Esophagus squamous epithelium (tissue), 5 donors: ENCODE measurements at places on chromosomes 2 and 18.

- DNase-seq: no peak
Measured at GRCh38 chr18:52875725-52876124, 535.7 kb downstream of the DCC start.

- no peak for DNase-seq
Measured at GRCh38 chr2:43288417-43289305, 62.3 kb upstream of the ZFP36L2 start.

- no peak for DNase-seq
Measured at GRCh38 chr2:233867993-233868532, at the start of gene MSL3B. Gene MSL3B (minus strand): TSS chr2:233868386.

GRCh38 chr2:213252206-213252605 lies 32.1 kb upstream of the SPAG16 start:
- DNase-seq: no peak

GRCh38 chr2:199434555-199434954 lies 23.2 kb downstream of the SATB2 start:
- no peak for DNase-seq

- DNase-seq: no peak
Measured at GRCh38 chr2:198604599-198604998, 800.2 kb downstream of the PLCL1 start.

- no peak for DNase-seq
Measured at GRCh38 chr18:35467624-35468016, 30.1 kb downstream of the INO80C start.

DNA sequence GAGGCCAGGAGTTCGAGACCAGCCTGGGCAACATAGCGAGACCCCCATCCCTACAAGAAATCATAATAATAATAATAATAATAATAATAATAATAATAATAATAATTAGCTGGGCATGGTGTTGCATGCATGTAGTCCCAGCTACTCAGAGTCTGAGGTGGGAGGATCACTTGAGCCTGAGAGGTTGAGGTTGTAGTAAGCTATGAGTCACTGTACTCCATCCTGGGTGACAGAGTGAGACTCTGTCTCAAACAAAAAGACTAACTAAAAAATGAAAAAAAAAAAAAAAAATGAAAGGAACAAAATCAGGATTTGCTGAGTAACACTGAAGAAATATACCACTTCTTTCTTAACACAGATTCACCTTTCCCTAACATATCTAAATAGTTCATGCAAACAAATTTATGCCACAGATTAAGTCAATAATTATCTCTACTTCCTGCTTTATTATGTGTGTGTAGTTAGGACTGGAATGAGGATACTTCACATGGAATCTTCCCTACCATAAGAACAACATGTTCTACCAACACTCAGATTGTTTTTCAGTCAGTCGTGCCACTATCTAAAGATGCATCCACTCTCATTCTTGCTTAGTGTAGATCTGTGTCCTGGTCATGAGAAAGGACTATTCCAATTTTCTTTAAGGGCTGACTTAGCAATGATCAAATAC lies 928.7 kb downstream of the SLC4A3 start:
- no peak for DNase-seq

- no peak for DNase-seq
Measured at GRCh38 chr2:121279476-121280220, 5.4 kb downstream of the TFCP2L1 start.

GRCh38 chr2:11807156-11808015 lies 61.0 kb downstream of the LPIN1 start:
- no peak for DNase-seq

DNA sequence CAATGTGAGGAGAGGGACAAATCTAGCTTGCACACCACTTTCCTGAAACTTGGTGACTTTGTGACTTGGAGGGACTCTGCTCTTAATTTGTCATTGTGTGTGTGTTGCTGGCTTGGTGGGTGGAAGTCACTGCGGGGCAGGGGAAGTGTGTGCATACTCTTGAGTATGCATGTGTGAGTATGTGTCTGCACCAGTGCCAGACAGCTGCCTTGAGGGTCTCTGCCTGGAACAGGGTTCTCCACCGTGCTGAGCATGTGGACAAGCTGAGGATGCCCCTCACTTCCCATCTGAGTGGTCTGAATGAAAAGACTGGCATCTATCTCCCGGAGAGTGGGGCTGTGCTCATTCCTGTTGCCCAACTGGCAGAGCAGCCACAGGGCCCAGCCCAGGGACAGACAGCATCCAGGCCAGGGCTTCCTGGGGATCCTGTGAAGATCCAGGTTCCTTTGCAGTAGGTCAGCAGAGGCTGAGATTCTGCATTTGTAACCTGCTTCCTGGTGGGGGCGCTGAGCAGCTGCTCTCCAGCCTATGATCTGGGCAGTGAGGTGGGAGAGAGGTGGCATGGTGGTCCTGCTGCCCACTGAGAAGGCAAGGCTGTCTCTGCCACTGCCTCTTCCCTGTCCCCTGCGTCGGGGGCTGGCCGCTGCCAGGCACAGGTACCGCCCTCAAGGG lies 138.9 kb upstream of the HAAO start:
- no peak for DNase-seq

DNA sequence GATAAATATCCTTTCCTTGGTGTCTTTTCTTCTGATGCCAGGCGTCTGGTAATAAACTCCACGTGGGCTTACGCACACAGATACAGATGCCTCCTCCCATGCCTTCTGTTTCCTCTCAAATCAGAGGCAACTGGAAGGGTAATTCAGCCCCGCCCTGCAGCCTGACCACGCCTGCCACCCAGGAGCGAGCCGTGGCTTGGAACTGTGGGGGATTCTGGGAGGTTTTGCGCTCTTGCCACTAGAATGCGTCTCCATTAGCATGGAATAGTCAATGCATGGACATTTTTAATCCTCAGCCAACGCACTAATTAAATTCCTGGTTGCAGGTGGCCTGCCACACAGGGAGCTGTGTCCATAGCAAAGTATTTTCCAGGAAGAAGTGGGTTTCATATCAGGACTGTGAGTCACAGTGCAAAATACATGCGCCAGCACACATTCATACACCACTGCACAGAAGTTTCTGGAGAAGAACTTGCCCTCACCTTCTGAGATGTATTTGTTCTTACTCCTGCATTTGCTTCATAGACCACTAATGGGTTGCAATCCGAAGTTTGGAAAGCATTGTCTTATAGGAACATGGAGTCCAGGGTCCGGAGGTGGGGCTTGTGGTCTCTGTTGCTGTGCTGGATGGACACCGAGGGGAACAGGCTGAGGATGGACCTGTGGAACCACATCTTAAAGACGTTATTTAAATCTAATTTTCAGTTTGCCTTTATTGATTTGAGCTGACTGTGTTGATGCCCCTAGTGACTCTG lies 151.4 kb downstream of the LDLRAD4 start:
- no peak for DNase-seq

DNA sequence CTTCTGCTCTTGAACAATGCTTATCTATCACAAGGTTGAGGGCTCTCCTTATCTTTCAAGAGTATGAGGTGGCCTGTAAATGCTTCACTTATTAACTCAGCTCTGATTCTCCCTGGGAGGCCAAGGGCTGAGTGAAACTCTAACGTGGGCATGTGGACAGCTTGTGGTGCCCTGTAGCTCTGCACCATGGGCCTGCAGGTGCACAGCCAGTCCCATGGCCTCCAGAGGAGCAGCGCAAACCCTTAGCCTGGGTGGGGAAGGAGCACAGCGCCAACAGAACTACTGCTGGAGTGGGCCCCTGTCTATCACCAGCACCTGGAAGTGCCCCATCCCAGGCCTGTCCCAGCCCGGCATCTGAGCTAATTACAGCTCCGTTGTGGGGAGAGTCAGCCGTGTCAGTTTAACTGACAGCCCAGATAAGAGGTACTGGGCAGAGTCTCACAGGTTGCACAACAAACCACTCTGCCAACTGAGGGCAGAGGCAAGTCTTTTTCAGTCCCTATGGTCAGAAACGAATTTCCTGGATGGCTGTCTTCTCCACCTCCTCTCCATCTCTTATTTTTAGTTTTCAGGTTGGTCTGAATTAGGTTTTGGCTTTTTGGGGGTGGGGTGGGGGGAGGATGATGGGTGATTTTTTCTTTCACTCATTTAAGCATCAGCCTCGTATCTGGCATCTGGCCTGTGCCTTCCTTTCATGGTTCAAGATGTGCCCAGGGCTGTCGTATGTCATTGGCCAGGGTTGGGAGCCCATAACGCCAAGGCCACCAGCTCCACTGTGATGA lies 219.5 kb downstream of the BCL2 start:
- DNase-seq: no peak

DNA sequence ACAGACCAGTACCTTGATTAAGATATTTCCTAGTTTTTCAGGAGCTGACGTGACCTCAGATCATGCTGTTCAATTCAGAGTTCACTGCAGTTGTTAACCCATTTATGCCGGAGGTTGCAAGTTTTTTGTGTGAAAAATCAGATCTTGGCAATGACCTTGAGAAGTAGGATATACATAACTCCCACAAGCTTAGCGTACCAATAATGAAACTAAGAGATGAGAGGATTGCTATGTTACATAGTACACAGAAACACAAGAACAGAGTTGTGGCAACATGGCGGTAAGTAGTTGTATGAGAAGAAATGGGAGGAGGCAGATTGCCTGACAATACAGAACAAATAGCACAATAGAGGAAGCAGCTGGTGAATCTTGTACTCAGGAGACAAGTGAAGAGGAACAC lies 39.1 kb downstream of the PPIG start:
- no peak for DNase-seq

- no peak for DNase-seq
Measured at GRCh38 chr2:106849253-106849652, 36.7 kb downstream of the ST6GAL2 start.
